Heart right ventricle (tissue), 16 donors: ENCODE measurements at places on chromosomes 1 and 21. TPM values are rescaled to one million over a fixed set of nuclear protein-coding genes. Genes with fewer than 3 reads are reported as not detected.

GRCh38 chr1:114189398-114189797 is 35.7 kb upstream of the SYT6 start:
- no peak for DNase-seq

- DNase-seq, result no peak
Measured at GRCh38 chr1:66359815-66360214, 174.1 kb upstream of the SGIP1 start.

GRCh38 chr1:19029191-19030085 is 73.0 kb upstream of the IFFO2 start:
- no peak for DNase-seq

LRRN2 gene
- 1.0 TPM for total RNA-seq

GRCh38 chr21:45103971-45104520 is 29.7 kb downstream of the ADARB1 start:
- no peak for DNase-seq

DNA sequence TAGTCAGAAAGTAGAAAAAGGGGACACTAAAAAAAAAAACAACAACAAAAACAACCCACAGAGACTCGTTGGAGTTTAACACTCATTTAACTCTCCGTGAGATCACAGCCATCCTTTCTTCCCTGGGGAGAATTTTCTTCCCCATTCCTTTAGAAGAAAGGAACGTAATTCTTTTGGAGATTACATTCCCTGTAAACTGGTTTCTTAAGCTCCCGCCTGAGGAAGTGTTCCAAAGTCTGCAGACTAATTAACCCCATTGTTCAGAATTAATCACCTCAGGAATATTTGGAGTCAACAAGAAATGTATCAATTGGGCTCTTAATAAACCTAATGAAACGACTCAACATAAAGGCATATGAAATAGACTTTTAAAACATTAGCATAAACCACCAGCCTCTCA is 228.2 kb upstream of the CSF3R start:
- no peak for DNase-seq

GRCh38 chr21:31426235-31426797 is 82.3 kb upstream of the TIAM1 start:
- no peak for DNase-seq

DNA sequence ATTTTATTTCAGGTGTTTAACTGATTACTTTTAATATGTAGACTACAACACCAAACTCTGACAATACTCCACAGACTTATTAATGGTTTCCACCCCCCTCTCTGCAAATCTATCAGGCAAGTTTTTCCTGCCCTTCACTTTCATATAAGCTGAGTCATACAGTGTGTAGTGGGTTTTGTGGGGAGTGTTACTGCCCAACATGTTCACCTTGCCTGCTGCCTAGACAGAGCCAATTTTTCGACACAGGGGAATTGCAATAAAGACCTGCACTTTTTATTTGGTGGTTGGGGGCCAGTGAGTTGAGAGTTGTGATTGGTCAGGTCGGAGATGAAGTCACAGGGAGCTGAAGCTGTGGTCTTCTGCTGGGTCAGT is 119.7 kb downstream of the PPIAL4G start:
- DNase-seq, result no peak

DNA sequence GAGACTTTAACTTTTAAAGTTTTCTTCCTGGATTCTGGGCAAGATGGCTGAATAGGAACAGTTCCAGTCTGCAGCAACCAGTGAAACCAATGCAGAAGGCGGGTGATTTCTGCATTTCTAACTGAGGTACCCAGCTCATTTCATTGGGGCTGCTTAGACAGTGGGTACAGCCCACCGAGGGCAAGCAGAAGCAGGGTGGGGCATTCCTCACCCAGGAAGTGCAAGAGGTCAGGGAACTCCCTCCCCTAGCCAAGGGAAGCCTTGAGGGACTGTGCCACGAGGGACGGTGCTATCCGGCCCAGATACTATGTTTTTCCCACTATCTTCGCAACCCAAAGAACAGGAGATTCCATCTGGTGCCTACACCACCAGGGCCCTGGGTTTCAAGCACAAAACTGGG is 121.0 kb downstream of the VAV3 start:
- DNase-seq, result no peak

DNA sequence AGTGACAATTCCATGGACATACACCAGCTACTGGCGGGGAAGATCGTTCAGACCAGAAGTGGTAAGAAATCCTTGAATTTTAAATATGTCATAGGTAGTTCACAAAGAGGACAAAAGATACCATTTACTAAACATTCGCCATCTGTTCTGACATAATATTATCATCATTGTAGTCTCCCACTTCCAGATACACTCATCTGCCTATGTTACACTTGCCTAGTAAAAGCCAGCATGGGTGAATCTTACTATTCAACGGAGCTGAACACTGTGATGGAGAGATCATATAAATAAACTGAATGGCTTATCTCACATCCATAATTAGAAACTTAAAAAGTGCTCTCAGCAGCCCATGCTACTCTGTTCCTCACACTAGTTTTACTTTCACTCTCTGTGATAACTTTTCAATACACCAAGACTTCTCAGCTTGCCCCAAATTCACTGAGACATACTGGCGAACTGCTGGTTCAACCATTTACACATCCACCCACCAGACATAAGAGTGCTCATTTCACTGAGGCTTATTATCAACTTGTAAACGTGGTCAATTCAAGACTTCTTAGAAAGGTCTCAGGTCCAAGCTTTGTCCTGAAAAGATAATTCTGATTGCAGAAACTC is 463 bp upstream of the PRRC2C start:
- no peak for DNase-seq

DNA sequence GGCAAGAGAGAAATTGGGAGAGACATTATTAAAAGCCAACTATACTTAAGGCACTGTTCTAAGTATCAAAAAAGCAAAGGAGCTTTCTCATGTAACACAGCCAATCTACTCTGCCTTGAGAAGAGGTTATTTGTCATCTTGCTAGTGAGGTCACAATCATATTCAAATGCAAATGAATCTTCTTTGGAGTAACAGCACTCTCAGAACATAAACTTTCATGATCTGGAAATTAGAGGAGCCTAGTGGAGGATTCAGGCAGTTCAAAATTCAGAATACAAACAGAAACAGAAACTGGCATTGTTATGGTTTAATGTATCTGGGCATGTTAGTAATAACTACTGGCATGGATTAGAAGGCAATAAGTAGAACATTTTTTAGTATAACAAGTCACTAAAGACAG is 57.4 kb downstream of the ARID4B start:
- DNase-seq, result no peak
